NB4 (cell line): ENCODE measurements at places on chromosomes 11 and 22.
A peak's percentile ranks its signal among the peaks of the same experiment; 100 is the strongest.

DNA sequence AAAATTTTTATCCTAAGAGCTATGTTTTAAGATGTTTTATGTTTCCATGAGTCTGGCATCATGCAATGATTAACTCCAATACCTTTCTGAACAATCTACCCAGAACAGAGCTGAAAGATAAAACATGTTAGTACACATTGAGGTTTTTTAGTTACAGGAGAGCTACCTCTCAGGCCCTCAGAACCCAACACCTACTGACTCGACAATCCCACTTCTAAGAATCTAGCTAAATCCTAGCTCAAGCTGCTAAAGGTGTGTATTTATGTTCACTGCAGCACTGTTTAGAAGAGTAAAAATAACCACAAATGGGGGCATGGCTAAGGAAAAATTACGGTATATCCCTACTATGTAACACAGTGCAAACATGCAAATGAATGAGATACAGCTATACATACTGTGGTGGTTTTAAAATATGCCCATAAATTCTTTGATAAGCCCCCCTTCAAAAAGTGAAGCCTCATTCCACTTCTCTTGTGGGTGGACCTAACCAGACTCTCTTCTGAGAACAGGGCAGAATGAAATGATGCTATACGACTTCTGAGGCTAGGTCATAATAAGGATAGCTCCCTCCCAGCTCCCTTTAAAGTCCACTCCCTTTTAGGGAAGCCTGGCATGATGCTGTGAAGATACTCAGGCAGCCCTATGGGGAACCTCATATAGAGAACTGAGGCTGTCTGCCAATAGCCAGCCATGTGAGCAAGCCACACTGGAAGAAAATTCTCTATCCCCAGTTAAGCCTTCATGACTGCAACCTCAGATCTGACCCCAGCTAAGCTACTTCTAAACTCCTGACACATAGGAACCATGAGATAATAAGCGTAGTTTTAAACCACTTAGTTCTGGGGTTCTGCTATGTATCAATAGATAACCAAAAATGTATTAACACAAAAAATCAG, 29.5 kb downstream of the TMEM123 start:
- DNase-seq: no peak

DNA sequence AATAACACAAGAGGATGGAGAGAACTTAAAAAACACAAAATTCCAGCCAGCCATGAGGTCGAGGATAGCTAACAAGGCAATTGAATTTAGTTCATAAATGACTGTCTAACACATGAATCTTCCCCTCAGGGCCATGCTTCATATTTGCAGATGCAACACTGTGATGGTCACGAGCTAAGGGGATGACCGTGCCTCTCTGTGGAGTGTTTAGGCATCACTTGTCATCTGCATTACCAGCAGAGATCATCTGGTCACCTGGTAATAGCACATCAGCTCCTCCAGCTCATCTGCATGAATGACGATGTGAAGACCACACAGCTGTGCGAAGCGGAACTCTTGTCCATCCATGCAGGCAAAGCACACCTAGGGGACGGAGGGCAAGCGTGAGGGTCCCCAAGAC, 20.9 kb upstream of the SLC25A1 start:
- no peak for DNase-seq

GRCh38 chr22:31852691-31853421, 91.5 kb upstream of the YWHAH start:
- DNase-seq: no peak

DNA sequence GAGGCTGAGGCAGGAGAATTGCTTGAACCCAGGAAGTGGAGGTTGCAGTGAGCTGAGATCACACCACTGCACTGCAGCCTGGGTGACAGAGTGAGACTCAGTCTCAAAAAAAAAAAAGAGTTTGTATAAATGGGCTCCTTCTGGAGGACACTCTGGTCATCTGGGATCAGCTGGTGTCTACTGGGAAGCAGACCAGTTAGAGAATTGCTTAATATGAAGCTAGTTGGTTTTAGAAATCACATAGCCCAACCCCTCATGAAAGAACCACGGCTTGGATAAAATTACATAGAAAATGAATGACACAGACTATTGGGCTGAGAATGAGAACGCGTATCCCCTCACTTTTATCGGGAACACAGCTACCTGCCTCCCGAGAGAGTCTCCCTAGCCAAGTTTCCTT, 3.2 kb upstream of the MS4A14 start:
- DNase-seq: no peak

DNA sequence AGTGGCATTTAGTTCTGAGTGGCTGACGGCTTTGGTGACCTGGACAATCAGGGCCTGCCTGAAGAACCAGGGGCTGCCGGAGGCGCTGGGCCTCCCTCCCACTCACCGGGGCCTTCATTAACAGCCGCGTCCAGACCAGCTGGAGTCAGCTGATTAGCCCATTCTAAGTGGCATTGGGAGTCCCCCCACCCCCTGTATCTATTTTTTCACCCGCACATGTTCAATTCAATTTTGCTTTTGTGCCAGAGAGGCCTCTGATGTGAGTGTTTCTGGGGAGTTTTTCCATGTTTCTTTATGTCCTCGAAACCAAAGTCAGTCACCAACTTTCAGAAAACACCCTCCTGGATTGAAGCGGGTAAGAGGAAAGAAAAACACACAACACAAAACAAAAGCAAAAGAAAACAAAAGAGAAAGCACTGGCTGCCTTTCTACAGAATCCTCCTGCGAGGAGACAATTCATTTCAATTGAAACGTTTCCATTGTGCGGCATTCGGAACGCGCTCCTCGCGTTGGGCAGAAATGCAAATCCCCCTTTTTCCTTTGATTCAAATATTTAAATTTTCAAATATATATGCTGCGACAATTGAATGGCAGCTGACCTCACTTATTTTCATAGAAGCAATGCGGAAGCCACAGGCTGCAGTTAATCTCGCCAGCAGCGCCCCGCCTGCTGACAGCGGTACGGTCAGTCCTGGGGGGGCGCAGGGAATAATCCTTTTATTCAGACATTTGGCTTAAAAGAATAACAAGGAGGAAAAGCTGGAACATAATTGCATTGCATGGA, 17.7 kb downstream of the CDKN1C start:
- DNase-seq: no peak

DNA sequence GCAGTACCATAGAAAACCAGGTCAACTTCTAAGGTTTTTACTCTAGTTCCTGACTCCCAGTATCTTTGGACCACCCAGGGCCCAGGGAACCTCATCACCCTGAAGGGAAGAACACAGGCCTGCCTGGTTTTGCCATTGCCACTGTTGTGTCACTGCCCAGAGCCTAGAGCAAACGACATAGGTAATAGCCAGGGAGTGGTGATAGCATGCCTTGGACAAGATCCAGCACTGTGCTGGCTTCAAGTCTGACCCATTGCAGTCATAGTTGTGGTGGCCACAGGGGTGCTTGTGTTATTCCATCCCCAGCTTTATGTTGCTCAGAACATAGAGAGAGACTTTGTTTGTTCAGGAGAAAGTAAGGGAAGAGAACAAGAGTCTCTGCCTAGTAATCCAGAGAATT, 2310.2 kb downstream of the LRRC4C start:
- no peak for DNase-seq

GRCh38 chr11:61150706-61151544, 10.3 kb downstream of the VPS37C start:
- no peak for DNase-seq

GRCh38 chr22:44801476-44801875, 49.1 kb downstream of the ARHGAP8 start:
- no peak for DNase-seq

GRCh38 chr11:115499891-115500290, 4.3 kb downstream of the CADM1 start:
- DNase-seq: no peak

GRCh38 chr11:44555031-44555800, 10.2 kb upstream of the CD82 start:
- DNase-seq: no peak

DNA sequence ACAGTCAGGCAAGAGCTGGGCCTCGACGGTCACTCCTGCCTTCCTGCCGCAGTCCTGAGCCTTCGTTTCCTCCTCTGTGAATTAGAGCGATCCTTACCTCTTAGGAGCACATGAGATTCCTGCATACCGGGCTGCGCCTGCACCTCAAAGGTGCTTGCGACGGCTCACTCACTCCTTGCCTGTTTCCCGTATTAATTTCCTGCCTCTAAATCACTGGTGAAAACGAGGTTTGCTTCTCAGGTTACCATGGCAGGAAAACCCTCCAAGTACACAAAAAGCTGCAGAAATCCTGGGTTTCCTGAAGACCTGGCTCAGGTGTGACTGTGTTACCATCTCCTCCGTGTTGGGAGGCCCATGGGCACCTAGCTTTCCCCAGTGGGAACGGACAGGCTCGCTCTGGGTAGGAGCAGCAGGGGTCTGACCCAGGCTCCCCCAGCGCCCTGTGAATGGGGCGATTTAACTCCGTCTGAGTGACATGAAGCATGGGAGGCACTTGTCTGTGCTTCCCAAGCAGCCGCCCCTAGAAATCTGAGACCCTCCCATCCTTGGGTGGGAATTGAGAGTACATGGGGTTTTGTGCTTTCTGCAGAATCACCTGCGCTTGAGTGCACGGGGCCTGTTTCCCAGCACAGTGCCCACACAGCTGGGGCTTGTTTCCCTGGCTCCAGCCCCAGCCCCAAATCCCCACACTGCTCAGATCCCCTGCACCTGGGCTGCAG, 64.8 kb downstream of the PHF21B start:
- DNase-seq: no peak

DNA sequence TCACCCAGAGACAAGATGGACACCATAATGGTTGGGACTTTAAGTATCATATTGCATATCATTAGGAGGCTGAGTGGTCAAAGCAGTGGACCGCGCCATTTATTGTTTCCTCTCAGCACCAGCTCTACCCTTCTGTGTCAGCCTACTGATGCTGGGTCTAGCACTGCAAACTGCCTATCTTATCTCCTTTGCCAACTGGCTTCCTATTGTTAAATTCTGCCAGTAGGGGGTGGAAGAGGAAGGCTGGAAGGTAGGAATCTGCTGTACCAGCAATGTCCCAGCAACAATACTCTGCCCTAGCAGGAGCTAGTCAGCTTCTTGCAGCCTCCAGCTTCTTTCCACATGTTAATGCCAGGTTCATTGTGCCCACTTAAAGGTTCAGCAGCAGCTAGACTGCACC, 367.1 kb upstream of the PDGFD start:
- peak; percentile 46 for DNase-seq

DNA sequence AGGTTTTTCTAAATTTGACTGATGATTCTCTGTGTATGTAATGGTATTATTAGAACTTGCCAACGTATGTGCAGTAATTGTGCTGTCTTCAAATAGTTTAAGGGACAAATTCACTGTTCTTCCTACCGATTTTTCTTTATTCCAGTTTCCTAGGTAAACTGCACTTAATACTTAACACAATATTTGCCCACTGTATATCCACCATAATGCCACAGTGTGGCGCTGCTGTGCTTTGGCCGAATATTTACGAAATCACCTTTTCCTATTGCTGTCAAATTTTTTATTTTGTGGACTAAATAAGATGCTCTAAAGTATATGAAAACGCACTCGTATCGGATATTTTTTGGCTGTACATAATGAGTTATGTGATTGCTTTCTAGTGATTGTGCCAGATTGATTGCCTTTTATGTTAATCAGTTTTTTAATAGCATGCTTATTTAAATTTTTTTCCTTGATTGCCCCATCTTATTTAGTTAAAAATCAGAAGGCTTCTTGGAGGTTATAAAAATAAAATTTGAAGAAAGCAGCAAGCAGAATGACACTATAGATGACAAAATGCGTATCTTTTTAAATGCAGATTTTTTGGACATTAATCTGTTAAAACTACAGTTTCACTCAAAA, 10.5 kb downstream of the AASDHPPT start:
- peak; percentile 68 for DNase-seq

DNA sequence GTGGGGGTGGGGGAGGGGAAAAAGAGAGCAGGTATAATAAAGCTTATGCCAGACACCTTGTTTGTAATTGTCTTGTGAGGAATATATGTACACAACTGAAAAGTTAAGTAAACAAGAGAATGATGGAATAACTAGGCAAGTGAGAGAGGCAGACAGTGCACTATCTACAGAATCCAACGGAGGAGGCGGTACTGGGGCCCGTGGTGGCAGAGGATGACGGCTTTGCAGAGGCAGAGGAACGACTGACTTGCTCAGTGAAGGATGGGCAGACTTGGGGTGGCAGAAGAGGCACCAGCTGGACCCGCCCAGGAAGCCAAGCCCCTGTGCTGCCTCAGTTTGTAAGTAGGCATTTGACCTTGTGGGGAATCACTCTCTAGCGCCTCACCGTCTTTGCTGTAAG, 297.6 kb downstream of the ST3GAL4 start:
- DNase-seq: no peak

DNA sequence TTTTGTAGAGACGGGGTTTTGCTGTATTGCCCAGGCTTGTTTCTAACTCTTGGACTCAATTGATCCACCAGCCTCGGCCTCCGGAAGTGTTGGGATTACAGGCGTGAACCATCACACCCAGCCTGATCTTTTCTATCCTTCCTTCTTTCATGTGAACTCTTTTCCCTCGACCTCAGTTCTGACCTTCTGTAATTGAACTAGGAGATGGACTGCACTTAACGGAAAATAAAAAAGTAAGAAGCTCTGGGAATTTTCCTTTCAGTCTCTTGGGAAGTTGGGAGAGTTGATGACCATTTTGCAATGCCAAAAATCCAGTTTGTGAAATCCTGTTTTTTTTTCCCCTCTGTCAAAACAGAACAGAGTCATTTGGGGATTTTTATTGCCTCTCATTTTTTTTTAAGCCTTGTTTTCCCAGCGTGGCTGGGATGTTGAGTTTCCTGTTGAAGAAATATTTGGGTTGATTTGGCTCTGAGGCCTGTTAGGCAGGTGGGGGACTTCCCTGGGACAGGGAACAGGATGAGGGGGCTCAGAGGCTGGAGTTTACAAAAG, 26.9 kb upstream of the CYB5R3 start:
- DNase-seq: no peak

GRCh38 chr11:10348650-10349280, 43.9 kb downstream of the ADM start:
- no peak for DNase-seq

DNA sequence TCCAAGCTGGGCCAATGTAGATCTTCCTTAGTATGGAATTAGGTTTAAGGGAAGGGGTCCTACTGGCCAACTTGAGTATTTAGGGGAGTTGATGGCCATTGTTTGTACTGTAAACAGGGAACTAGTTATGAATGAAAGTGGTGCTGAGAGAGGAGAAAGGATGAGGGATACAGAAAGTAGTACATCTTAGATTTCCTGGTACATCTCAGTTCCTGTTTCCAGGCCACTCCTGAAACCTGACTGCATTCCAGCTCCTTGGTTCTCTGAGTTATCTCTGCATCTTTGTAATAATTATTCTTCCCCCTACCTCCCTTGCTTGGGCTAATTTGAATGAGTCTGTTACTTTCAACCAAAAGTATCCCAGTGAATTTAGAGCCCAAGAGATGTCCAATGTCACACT, 30.1 kb downstream of the MIAT start:
- DNase-seq: no peak

DNA sequence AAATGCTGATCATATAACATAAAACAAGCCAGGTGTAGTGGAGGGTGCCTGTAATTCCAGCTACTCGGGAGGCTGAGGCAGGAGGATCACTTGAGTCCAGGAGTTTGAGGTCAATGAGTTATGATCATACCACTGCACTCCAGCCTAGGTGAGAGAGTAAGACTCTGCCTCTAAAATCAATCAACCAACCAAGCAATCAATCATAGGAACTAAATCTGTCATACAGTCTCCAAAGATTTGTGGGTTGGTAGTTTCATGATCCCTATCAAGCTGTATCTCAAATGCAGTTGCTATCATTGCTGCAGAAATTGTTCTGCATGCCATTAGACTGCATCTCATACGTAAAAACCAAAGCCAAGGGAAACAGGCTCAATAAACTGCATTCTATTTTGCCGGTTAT, 33.1 kb downstream of the NARS2 start:
- DNase-seq: no peak

- DNase-seq: no peak
Measured at GRCh38 chr11:43948341-43949225, 6.1 kb downstream of the C11orf96 start.
